ENCODE measurements at places on chromosomes 2 and 18.
A peak's percentile ranks its signal among the peaks of the same experiment; 100 is the strongest.

DNA sequence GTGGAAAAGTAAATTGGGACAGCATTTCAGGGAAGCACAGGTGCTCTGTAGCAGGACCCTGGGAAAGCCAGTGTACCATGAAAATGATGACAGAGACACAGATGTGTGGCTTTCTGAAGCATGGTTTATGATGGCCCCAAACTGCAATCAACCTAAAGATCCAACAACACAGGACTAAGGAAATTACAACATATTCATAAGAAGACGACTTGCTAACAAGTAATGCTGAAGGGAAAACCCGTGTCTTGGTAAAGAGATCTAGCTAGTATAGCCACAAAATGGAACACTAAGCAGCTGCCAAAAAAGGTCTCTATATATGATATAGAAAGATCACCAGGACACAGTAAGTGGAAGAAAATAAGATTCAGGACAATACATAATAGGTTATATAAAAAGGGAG, 53.2 kb downstream of the UXS1 start:
- DNase-seq, result no peak

DNA sequence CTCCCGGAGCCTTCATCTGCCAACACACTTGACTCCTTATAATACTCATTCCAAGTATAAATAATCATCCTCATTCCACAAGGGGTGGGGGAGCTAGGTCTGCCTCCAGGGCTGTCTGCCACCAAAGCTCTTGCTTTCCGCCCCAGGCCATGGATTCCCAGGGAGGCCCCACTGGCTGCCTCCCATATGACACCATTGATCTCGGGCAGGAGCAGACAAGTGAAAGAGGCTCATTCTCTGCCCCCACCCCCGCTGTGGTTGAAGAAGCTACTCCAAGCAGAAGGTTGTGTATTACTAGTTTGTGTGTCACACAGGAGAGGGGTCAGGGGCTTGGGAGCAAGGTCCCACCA, 99.5 kb downstream of the MRO start:
- peak; percentile 98 for DNase-seq

DNA sequence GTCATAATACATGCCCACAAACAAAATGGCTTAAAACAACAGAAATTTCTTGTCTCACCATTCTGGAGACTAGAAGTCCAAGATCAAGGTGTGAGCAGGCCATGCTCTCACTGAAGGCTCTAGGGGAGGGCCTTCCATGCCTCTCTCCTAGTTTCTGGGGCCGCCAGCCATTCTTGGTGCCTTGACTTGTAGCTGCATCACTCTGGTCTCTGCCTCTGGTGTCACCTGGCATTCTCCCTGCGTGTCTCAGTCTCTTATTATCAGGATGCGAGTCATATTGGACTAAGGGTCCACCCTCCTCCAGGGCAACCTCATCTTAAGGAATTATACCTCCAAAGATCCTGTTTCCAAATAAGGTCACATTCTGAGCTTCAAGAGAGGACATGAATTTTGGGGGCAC, 76.1 kb downstream of the KCNF1 start:
- DNase-seq, result no peak

- no peak for DNase-seq
These were observed 323.0 kb upstream of the NT5C1B start for GRCh38 chr2:18912225-18912888.

DNA sequence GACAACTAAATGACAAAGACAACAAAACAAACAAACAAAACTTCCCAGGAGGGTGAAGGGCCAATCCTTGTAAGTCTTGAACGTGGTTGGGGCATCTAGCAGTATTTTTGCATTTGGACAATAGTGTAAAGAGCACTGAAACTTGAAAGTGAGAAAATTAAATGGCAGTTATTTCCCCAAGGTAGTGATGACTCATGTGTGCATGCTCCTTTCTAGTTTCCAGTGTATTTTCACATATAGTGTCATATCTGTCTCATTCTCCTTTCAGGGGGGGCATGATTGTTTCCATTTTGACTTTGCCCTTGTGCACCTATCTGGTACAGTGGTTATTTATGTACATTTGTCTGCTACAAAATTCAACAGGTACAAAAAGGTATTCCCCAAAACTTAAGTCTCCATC, 39.5 kb downstream of the CERS6 start:
- DNase-seq, result no peak

All from NCI-H524 treated with DMSO at 0.1 percent for 48 hours (cell line).